ENCODE measurements at places on chromosomes 2 and 18.

DNA sequence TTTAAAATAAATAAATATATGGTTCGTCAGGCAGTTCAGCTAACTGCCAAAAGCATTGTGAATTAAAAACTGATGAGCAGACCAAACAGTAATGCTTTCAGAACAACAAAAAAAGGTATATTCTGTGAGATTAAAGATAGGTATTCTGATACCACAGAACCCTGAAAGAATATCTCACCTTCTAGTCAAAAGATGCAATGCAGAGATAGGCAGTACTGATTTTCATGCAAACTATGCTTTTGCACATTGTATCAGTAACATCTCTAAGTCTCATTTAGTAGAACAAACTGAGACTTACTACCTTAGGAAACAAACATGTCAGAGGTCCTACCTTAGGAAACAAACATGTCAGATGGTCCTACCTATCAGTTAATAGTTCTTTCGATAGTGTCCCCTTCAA, 32.4 kb downstream of the CUL3 start:
- DNase-seq = no peak

GRCh38 chr2:190443055-190443454, 34.9 kb downstream of the MFSD6 start:
- DNase-seq = no peak

DNA sequence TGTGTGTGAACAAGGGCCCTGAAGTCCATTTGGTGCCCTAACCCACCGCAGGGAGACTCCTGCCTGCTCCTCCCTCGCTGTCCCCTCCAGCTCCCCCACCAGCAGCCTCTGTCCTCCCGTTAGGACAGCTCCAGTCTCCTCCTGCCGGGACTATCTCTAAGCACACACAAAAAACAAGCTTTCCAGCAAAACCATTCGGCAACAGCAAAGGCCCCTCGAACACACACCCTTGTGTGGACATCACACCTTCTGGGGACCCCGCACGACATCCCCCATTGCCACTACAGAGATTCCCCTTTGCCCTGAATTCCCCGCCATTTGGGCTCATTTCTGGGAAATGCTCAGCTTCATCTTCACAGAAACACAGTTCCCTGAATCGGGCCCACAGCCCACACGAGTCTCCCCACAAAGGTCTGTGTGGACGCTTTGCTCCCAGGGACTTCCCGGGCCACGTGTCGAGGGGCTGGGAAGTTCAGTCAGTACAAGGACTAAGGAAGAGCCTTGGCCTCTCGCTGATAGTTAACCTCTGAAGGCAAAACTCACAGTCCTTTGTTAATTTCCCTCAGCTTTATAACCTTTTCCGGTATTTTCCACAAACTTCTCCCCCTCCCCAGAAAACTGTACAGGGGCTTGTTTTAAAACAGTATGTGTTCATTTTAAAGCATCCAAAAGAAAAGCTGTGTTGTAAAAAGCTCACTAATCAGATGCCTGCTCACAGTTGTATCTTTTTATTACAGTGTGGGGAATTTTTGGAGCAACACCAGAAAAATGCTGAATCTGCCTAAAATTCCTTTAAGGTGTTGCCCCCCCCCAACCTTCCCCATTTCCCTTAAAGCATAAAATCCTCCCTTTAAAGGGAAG, 25.9 kb downstream of the SMAD7 start:
- no peak for DNase-seq

DNA sequence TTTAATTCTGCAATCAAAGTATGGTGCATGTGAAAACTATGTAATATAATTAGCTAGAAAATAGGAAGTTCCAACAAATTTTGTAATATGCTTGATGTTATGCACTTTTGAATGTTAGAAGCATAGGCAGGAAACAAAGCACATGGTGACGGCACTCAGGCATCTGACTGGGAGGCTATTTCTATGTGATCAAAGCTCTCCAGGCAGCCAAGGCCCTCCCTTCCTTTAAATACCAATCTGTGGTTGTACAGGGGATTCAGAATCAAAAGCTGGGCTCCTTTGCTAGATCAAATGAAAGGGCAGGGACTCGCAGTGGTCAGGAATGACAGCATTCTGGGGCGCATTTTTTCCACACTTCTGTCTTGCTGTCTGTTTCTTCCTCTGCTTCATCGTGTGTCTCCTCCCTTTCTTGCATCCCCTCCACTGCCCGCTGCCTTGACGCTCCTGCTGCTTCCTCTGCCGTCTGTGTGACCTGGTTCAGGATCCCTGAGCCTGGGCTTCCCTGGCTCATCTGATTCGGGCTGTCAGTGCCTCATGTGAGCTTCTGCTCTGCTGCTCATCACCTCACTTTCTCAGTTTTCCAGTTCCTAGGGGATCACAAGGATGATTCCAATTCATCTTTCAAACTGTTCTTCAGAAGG, 30.9 kb downstream of the TMEM182 start:
- no peak for DNase-seq

DNA sequence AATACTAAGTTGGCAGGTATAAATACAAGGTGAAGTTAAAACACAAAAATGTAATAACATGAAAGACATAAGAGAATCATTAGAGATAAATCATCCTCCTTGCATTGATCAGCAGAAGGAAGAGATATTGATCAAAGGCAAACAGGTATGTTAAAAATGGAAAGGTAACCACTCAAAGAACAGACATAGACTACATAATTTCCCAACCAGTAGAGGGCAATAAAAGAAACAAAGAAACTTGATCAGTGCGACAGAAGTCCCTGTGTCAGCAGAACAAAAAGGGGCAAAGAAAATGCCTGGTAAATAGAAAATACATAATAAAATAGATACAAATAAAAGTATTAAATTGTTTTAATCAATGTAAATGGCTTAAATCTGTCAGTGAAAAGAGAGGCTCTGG, 53.6 kb downstream of the FAM228A start:
- DNase-seq = peak; percentile 3

- no peak for DNase-seq
Observed at GRCh38 chr18:44911773-44912172, 231.1 kb downstream of the SETBP1 start.

GRCh38 chr2:48795065-48795464, 39.5 kb upstream of the LHCGR start:
- no peak for DNase-seq

DNA sequence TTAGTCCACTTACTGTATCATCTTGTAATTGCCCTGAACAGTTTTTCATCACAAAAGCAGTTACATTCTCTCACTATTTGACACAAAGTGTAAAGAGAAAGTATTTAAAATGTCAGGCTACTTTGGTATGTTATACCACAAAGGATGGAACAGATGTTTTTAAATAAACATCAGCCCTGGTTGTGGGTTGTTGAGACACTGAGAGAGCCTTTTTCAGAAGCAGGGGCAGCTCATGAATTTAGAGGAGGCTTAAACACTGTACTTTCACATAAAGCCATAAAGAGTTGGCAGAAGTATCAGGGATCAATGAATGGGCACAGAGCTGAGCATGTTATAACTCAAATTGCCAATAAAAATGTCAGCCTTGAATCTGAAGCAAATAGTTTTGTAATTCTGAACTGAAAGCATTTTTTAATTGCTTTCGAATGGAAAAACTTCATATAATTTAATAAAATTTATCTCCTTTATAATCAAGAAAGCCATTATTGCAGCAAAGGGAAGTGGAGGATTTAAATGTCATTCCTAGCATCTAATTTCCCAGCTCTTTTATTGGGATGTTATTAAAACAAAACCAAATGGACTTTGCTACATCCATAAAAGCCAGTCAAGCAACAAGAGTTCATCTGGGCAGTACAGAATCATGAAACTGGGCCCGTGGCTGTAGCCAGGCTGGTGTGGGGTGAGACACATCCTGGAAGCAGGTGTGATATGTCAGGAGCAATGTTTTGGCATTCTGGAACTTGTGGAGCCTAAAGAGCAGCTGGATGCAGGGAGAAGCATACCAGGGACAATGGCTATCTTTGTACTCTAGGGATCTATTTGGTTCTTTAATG, 95.1 kb upstream of the NT5C1B start:
- no peak for DNase-seq

GRCh38 chr18:55794288-55795052, 206.5 kb upstream of the TCF4 start:
- DNase-seq = no peak

GRCh38 chr18:79819064-79819967, 21.6 kb downstream of the KCNG2 start:
- DNase-seq = no peak

- no peak for DNase-seq
Observed at GRCh38 chr18:5625076-5625475, 81.3 kb upstream of the EPB41L3 start.

- DNase-seq = no peak
Observed at GRCh38 chr18:26181343-26181826, 44.9 kb upstream of the TAF4B start.

Data from hematopoietic multipotent progenitor cell (in vitro differentiated cells).